ENCODE measurements at places on chromosomes 6 and 20. TPM values are rescaled to one million over a fixed set of nuclear protein-coding genes. Genes with fewer than 3 reads are reported as not detected.
A peak's percentile ranks its signal among the peaks of the same experiment; 100 is the strongest.

DNA sequence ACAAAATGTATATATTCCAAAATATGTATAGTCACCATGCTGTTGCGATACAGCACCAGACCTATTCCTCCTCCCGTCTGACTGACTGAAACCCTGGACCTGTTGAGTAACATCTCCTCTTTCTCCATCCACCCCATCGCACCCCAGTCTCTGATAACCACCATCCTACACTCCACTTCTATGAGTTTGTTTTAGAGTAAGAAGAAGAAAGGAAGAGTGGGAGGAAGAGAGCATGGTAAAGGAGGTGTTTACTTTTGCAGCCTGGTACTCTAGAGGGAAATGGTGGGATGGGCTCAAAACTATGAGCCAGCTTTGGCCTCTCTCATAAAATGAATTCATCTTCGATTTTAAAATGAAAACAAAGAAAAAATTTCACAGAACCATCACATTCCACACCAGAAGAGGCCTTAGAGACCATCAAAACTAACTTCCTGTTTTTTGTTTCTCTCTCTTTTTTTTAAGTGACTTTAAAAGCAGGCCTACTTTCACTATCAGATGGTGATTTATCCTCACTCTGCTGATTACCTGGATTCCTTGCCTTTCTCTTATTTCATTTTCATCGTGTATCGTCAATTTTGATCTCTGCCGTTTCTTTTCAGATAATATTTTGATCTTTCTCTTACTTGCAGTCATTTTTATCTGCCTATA, 16.8 kb upstream of the FUCA2 start:
- DNase-seq: no peak

DNA sequence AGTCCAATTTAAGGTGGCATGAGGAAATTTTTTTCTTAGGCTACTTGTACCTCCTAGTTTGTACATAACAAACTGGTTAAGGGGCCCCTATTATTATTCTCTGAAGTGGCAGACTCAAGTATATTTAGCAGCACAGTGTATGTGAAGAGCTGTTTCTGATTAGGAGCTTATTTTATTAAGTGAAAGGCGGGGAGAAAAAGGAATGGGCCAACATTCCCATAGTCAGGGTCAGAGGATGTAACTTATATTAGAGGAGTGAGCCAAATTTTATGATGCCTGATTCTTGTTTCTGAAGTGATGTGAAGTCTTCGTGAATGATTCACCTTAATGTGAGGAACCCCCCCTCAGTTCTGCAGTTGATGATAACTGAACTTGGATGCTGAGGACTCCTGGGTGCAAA, 2.8 kb downstream of the HECA start:
- DNase-seq: no peak

DNA sequence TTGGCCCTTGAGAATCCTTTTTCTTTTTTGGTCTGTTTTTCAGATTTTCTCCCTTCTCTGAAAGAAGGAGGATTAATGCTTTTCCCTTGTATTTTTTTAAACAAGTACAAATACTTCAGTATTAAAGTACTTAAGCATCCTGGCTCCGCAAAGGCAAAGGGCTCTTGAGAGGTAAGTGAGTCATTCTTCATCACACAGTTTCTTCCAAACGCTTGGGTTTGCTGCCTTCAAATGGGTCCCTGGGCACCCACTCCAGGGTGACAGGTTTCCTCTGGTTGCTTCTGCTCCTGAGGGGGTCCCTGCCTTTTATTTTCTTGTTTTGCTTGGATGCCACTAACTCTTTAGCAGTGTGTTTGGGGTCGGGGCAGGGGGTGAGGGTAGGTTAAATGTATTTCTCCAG, 437.1 kb downstream of the PTPRT start:
- no peak for DNase-seq

GRCh38 chr20:59604741-59605600, 631 bp downstream of the PHACTR3 start:
- peak; percentile 18 for DNase-seq

- DNase-seq: peak; percentile 30
Measured at GRCh38 chr6:125888989-125889656, 67.4 kb upstream of the HINT3 start.

- DNase-seq: no peak
Measured at GRCh38 chr6:83741089-83741488, 32.2 kb upstream of the SNAP91 start.

GRCh38 chr6:137261361-137261760, 42.2 kb upstream of the IFNGR1 start:
- no peak for DNase-seq

- DNase-seq: no peak
Measured at GRCh38 chr6:90297867-90298381, 1.3 kb upstream of the BACH2 start.

DNA sequence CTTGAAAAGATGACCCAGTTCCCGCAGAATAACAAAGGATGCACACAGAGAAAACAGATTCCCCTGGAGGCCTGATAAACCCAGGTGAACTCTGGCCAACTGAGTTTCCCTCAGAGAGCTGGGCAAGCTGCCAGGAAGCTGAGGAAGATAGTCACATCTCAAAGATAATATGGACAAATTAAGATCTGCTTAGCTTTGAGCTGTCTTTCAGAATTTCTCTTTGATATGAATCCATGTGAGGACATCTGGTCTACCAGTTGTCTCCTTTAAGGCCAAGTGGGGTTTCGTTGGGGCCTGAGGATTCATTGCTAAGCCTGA, 59.5 kb downstream of the ID4 start:
- no peak for DNase-seq

DNA sequence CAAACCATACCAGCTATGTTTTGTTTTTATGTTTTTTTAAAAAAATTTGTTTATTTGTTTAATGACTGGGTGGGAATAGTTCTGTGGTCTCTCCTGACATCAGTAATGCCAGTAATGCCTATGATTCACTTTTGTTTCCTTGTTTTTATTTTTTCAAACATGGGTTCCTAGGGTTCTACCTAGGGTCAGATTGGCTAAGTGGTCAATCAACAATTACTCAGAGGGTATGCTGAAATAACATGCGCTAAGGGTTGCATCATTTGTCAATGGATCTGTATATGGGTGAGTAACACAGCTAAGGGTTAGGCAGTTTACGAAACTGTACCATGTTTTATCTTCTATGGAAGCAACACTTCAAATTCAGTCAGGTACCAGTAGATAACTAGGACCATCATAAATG, 583.8 kb upstream of the GJE1 start:
- DNase-seq: peak; percentile 9

DNA sequence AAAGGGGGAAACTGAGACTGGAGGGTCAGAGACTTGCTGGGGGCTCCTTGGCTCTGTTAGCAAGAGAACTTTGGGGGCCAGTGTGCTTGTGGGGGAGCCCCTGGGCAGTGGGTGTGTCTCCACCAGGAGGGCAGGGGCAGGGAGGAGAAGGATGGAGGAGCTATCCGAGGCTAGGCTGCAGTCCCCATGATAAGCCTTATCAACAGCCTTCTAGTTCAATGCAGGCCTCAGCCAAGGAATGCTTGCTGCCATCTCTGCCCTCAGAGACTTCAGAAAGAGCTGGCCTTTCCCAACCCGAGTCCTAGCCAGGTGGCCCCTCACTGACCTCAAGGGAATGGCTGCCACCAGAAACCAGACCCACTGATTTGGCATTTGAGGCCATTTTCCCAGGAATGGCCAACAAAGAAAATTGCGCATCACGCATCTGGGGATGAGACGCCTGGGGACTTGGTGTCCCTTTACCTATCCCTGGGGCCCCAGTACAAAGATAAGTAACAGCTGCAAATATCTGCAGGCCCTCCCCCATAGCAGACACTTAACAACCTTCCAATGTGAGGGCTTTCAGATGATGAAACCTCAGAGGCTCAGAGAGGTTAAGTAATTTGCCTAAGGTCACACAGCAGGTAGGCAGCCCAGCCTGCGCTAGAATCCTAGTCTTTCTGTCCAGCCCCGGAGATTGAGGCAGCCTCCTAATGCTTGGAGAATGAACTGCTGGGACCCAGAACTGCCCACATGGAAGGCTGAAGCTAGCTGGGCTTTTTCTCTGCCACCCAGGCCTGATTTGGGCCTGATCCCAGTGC, 4.9 kb downstream of the TGM2 start:
- no peak for DNase-seq

- no peak for DNase-seq
Measured at GRCh38 chr6:130164251-130164650, 58.5 kb downstream of the SAMD3 start.

GRCh38 chr6:124040655-124041054, 237.0 kb downstream of the NKAIN2 start:
- DNase-seq: no peak

GRCh38 chr6:118249680-118250079, 298.4 kb upstream of the PLN start:
- DNase-seq: peak; percentile 16

DNA sequence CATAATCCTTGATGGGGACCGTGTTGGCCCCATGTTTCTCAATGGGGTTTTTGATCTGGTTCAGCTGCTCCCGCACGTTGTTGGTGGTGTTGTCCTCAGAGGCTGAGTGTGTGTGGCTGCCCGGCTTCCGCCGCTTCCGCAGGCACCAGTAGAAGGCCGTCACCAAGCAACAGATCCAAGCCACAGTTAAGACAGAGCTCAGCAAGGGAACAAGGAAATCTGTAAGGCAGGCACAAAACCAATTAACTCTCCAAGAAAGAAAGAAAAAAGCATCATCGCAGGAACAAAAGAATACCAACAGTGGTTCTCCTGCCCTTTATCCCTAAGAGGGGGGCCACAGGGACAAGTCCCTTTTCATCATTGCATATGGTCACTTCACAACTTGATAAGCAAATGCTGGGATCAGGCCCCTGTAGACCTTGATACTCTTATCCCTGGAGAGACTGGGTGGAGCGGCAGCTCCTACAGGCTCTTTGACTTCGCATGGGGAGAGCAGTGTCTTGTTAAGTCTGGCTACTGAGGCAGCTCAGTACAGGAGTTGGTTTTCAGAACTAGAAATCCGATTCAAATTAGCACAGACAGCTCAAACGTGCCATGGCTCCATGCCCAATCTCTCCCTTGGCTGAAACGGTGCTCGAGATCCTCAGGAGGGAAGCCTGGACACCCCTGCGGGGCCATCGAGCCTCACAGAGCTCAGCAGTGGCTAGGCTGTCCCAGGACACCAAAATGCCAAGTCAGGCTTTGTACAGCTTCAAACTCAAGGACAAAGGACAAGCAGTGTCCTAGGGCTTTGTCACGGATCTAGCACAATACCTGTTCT, 33.9 kb downstream of the JAG1 start:
- DNase-seq: no peak

- DNase-seq: peak; percentile 42
Measured at GRCh38 chr6:11675601-11676000, 103.0 kb downstream of the ADTRP start.

- DNase-seq: no peak
Measured at GRCh38 chr6:4948781-4949450, 54.9 kb downstream of the RPP40 start.

- peak; percentile 65 for DNase-seq
Measured at GRCh38 chr20:50837532-50838321, 42.9 kb downstream of the BCAS4 start.

- DNase-seq: peak; percentile 66
Measured at GRCh38 chr20:36128463-36129159, 25.9 kb upstream of the EPB41L1 start.

DNA sequence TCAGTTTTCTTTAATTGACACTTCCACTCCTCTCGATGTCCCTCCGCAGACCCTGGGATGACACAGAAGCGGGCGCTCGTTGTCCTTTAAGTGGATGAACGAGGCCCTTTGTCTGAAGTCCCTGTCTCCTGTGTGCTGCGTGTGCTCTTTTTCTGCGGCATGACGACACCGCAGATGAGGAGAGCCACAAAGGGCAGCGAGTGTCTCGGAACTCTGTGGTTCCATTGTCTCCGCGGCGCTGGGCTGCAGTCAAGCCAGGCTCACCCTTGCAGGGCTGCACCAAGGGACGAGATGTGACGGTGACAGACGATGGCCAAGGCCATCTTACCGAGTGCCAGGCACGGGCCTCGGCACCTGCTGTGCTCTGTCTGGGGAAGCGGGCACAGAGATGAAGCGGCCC, 10.6 kb downstream of the PRR18 start:
- no peak for DNase-seq

DNA sequence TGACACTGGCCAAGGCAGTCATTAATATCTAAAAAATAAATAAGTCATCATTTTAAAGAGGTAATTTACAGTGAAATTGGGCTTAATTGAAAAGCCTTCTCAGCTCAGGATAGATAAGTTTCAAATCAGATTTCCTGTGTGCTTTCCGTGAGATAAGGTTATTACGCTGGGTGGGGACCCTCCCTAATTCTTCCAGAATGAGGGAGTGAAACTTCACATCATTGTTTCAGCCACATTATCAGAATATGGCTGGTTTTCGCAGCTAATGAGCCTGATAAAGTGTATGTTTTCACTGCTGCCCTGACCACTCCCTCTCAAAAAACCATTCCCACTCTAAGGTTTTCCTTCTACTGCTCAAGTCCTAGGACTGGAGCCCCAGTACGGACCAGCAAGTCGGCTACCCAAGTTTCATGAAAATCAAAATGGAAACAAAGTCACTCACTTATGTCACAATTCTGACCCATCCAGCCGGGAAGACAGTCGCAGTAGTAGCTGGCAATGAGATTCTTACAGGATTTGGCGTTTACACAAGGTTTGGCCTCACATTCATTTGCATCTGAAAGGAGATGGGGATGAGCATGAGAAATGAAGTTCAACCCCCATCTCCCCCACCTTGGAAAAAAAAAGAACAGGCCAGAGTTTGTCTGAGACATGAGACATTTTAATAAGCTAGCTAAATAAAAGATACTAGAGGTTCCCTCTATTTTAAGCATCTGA, 24.6 kb downstream of the JAG1 start:
- no peak for DNase-seq

- DNase-seq: no peak
Measured at GRCh38 chr6:2565499-2565898, 185.2 kb downstream of the MYLK4 start.

GRCh38 chr6:70041411-70041810, 175.1 kb downstream of the COL19A1 start:
- DNase-seq: no peak

DNA sequence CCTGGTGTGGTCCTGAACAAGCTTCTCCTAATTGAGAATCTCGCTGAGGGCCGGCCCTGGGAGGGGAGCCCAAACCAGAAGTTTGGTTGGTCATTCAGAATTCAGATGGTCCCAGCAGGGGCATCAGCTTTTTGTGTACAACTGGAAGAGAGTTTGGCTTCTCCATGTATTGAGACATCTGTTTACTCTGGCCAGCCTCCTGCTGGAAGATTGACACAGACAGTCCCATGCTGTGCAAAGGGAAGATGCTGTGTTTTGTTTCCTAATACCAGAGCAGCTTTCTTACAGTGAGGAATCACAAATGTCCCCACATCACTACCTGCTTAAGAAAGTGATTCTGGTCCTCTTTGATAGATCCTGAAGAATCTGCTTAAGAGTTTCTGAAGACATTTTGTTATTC, 97.8 kb downstream of the PLEKHG1 start:
- no peak for DNase-seq

Gene HSPA12B
- 0.17 TPM for total RNA-seq

Gene ISM1
- 0.46 TPM for total RNA-seq

Gene SAMD3
- total RNA-seq: not detected

Gene CEP250
- 18.4 TPM for total RNA-seq

Gene RAET1E
- total RNA-seq: 1.4 TPM

Gene EYA4
- 16.3 TPM for total RNA-seq

Gene NOX3
- total RNA-seq: not detected

Gene GJA10
- not detected for total RNA-seq

Gene ENPP3
- total RNA-seq: not detected

Gene GUCA1A
- total RNA-seq: not detected

Gene SNAI1
- 1.7 TPM for total RNA-seq

Data from Daoy (cell line).